ENCODE measurements at places on chromosomes 3 and 15.

- peaks cover 26% of the 10 kb centered on the region for H3K36me3 ChIP-seq
- H3K27ac ChIP-seq = no peak overlapping the region
- no peaks in the 10 kb centered on the region for H3K27me3 ChIP-seq
Measured at GRCh38 chr15:65888981-65889380, 19.7 kb downstream of the RAB11A start.

DNA sequence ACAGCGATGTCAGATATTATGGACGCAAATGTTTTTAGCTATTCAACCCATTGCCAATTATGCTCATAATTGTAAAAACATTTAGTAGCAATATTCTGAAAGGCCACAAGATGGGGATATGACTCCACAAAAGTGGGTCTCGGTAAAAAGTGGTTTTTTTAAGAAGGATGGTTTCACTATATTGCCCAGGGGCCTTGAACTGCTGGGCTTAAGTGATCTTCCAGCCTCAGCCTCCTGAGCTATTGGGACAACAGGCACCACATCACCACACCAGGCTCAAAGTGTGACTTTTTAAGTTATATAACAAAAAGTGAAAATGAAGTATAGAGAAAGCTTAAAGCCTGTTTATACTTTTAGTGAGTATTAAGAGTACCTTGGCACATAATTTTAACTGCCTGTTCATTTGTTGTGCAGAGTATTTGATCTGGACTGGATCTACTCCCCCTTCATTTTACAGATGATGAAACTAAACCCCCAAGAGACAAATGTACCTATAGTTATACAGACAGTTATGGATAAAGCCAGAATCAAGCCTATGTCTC is 9.4 kb downstream of the NAA50 start:
- DNase-seq = no peak
- H3K4me3 ChIP-seq = no peak overlapping the region
- no peaks in the 10 kb centered on the region for H3K36me3 ChIP-seq
- H3K27ac ChIP-seq = no peak overlapping the region

DNA sequence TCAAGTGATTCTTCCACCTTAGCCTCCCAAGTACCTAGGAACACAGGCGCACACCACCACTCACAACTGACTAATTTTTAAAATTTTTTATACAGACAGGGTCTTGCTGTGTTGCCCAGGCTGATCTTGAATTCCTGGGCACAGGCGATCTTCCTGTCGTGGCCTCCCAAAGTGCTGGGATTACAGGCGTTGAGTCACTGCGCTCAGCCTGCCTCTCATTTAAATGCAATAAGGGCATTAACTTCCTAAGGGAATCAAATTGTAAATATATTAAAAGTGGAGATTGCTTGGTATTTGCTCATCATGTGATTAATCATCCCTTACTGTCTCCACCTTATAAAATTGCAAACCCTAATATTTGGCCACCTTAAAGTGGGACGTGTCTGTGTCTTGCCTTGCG is 65.2 kb downstream of the PGPEP1L start:
- peaks cover 57% of the 10 kb centered on the region for H3K36me3 ChIP-seq
- no peaks in the 10 kb centered on the region for H3K4me1 ChIP-seq
- H3K27ac ChIP-seq = no peak overlapping the region
- DNase-seq = no peak

DNA sequence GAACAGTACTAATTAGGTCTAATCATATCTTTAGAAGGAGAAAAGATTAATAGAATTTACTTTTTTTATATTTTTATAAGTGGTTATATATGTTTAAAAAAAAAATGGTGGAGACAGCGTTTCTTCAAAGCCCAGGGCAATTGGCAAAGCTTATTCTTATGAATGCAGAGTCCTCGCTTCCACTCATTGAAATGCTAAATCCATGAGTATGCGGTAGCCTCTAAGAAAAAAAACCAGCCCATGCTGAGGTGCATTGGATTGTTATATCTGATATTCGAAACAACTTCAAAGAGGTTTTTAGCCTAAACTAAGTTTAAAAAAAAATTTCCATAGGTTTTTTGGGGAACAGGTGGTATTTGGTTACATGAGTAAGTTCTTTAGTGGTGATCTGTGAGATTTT is 142.8 kb downstream of the GOLIM4 start:
- H3K36me3 ChIP-seq = no peaks in the 10 kb centered on the region
- H3K27ac ChIP-seq = no peak overlapping the region
- no peak for DNase-seq

DNA sequence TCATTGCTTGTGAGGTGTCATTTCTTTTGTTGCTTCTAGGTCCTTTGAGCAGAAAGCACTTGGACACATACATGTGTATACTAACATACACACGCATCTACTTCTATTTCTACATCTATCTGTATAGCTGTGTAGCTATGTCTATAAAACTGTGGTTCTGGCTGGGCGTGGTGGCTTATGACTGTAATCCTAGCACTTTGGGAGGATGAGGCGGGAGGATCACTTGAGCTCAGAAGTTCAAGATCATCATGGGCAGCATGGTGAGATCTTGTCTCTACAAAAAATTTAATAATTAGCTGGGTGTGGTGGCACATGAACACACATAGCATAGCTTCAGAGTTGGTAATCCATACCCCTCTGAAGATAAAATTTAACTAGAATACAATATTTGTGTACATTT is 65.0 kb upstream of the MAGI1 start:
- no peak overlapping the region for H3K27ac ChIP-seq
- DNase-seq = no peak
- peaks cover 4% of the 10 kb centered on the region for H3K4me1 ChIP-seq
- no peaks in the 10 kb centered on the region for H3K36me3 ChIP-seq
- H3K27me3 ChIP-seq = no peaks in the 10 kb centered on the region
- no peak overlapping the region for H3K4me3 ChIP-seq

- H3K27ac ChIP-seq = no peak overlapping the region
- DNase-seq = no peak
- no peak overlapping the region for H3K4me3 ChIP-seq
Measured at GRCh38 chr3:174444391-174444790, 414.7 kb upstream of the NAALADL2 start.

GRCh38 chr3:14915636-14916222 is 31.7 kb upstream of the NR2C2 start:
- H3K27ac ChIP-seq = no peak overlapping the region
- H3K4me1 ChIP-seq = no peaks in the 10 kb centered on the region
- H3K36me3 ChIP-seq = no peaks in the 10 kb centered on the region
- DNase-seq = no peak
- no peak overlapping the region for H3K4me3 ChIP-seq
- no peaks in the 10 kb centered on the region for H3K27me3 ChIP-seq

DNA sequence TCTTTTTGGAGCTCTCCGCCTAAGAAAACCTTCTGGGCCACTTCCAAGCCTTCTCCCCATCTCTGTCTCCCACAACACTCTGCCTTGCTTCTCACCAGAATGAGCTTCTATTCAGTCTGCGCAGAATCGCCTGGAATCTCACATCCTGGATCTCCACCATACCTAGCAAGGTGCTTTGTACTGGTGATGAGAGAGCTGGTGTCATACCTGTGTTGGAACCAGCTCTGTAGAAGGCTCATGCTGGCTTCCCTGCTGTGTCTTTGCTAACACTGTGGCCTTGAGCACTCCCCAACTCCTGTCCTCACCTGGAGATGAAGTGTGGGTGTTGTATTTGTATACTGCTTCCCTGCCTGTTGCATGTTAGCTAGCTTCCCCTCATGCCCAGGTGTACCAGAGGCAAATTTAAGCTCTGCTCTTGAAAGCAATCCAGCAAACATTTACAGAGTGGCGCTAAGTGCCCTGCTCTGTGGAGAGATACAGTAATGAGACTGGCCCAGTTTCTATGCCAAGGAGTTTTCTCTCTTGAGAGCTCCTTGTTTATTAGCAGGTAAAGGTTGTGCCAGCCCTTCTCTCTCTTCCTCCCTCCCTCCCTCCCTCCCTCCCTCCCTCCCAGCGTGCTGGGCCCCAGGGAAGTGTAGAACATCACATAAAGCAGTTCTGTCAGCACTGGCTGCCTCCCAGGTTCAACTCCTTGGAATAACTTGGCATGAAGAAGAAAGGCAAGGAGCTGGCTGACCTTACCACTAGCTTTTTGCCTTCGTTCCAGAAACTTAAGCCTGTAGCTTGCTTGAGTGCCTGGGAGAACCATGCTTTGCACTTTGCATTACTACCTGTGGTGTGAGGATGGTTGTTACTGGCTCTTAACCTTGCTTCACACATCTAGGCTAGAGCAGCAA is 54.9 kb downstream of the TRIM71 start:
- H3K27ac ChIP-seq = 0 out of 2 replicates have a peak overlapping the region, but pooled peaks have one; percentile 2
- H3K27me3 ChIP-seq = no peaks in the 10 kb centered on the region
- DNase-seq = no peak

DNA sequence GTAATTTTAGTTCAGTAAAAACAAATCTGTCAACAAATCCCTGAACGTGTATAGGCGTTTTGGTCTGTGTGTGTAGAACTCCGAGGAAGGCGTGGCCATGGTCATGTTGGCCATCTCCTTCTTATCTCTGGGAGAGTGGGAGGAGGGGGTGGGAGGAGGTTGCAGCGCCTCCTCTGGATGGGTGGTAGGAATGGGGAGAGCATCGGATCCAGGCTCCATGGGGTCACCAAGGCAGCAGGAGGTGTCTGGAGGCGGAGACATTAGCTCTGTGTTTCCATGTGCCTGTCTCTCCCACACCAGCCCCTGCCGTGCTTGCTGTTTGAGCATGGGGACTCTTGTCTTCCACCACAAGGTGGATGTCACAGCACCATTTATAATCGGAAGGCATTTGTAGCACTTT is 34.5 kb upstream of the TRPM1 start:
- H3K4me3 ChIP-seq = no peak overlapping the region
- H3K36me3 ChIP-seq = no peaks in the 10 kb centered on the region
- H3K4me1 ChIP-seq = peaks cover 7% of the 10 kb centered on the region
- no peak for DNase-seq

- no peaks in the 10 kb centered on the region for H3K36me3 ChIP-seq
- peaks cover 7% of the 10 kb centered on the region for H3K4me1 ChIP-seq
- H3K27me3 ChIP-seq = no peaks in the 10 kb centered on the region
- DNase-seq = no peak
- H3K4me3 ChIP-seq = no peak overlapping the region
- H3K27ac ChIP-seq = no peak overlapping the region
Measured at GRCh38 chr3:13623101-13623654, 74.3 kb downstream of the FBLN2 start.

DNA sequence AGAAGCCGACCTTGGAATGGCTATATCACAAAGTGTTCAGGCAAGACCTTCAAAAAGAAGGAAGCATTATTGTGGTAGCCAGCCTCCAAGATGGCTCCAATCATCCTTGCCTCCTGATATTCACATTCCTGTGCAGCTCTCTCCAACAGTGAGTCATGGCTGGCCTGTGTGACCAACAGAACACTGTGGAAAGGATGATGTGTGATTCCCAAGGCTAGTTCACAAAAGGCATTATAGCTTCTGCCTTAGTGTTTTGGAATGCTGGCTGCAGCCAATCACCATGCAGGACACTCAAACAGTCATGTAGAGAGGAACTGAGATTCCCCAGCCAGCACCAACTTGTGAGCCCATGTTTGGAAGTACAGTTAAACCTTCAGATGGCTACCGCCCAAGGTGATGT is 102.6 kb downstream of the EFL1 start:
- peaks cover 7% of the 10 kb centered on the region for H3K36me3 ChIP-seq
- no peaks in the 10 kb centered on the region for H3K27me3 ChIP-seq
- no peaks in the 10 kb centered on the region for H3K4me1 ChIP-seq
- H3K27ac ChIP-seq = peak overlapping the region; percentile 29
- no peak overlapping the region for H3K4me3 ChIP-seq
- no peak for DNase-seq

- H3K27me3 ChIP-seq = no peaks in the 10 kb centered on the region
- no peak for DNase-seq
- H3K4me3 ChIP-seq = no peak overlapping the region
- no peaks in the 10 kb centered on the region for H3K4me1 ChIP-seq
Measured at GRCh38 chr15:58038426-58039078, 27.0 kb downstream of the ALDH1A2 start.

DNA sequence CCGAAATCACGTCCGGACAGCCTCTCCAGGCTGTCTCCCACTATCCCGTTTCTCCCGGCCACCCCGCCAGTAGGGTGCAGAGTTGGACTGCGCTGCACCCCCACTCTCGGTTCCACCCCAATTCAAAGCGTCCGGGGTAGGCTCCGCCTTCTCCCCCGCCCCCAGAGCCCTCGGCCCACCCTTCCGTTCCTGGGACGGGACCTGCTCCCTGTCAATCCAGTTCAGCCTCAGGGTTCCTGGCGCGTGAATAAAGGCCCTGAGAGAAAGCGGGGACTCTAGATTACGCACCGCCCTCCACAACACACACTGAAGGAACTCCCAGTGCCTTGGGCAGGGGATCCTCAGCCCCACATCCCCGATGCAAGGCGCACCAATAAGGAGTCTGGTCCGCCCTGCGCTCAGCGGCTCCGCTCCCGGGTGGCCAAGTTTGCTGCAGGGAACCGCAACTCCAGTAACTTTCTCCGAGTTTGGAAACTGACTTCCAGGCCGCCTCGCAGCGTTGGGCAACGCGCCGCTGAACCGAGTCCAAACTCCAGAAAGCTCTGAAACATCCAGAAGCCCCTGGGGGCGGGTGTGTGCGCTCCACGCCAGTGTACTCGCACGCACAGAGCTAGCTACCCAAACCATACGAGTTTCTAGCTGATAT is 1.9 kb downstream of the ADAMTS9 start:
- H3K4me3 ChIP-seq = peak overlapping the region; percentile 64
- DNase-seq = no peak
- H3K27me3 ChIP-seq = peaks cover 29% of the 10 kb centered on the region
- H3K36me3 ChIP-seq = no peaks in the 10 kb centered on the region
- no peak overlapping the region for H3K27ac ChIP-seq

DNA sequence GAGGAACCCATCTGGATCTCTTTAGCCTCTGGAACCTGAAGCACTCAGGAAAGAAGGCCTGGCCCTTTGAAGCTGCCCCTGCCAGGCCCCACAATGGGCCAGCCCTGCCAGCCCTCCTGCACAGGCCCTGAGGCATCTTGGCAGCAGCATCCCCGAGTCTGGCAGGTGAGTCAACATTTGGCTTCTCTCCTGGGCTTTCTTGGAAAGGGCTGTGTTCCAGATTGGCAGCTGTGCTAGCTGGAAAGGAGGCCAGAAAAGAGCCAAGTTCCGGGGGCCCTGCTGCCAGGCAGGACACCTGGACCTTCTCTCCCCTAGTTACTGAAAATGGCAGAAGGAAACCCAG is 187.2 kb downstream of the SHQ1 start:
- H3K36me3 ChIP-seq = no peaks in the 10 kb centered on the region
- DNase-seq = no peak
- H3K4me1 ChIP-seq = no peaks in the 10 kb centered on the region
- no peaks in the 10 kb centered on the region for H3K27me3 ChIP-seq
- no peak overlapping the region for H3K4me3 ChIP-seq
- no peak overlapping the region for H3K27ac ChIP-seq

Measured in H1 (cell line).